ENCODE measurements at places on chromosomes 3 and 15.
A peak's percentile ranks its signal among the peaks of the same experiment; 100 is the strongest.

DNA sequence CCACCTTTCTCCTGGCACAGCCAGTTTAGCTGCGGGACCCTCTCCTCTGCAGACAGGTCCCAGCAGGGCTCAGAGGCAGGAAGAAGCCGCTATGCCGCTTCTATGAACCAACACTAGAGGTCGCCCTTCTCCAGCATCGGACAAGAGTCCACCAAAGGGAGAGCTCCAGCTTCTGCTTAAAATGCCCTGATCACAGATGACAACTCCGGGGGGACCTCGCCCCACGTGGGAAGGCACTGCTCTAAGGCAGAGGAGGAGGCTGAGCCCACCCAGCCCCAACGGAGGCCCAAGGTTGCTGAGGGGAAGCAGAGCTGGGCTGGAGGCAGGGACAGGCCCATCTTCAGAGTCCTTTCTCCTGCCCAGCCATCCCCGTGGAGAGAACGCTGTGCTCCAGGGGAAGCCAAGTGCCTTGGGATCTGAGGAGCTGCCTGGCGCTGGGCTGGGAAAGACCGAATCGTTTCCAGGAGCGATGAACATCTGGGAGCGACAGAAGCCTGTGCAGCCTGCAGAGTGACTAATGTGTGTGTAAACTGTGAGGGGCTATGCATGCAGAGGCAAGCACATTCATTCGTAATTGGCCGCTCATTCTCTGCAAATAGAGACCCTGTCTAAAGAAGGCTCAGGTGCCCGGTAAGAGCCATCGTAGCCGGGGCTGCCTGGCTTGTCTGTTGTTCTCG is 43.5 kb upstream of the BDH1 start:
- DNase-seq = no peak

DNA sequence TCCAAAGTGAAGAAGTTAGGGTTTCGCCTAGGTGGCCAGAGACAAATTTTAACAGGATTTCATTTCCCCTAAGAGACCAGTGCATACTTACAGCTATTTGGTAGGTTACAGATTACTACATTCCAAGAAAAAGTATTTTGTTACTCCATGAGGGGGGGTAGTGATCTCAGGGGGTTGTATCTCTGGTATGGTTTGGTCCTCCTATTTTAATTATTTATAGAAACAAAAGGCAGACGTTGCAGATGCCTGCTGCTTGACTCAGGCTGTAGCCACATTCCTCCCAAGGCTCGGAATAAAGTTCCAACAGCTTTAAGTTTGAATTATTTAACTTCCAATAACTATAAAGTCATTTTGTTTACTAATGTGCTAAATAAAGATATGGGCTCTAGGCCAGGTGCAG is 1.3 kb upstream of the TRIM59 start:
- DNase-seq = no peak

GRCh38 chr3:56467801-56468183 is 475 bp downstream of the ERC2 start:
- no peak for DNase-seq

DNA sequence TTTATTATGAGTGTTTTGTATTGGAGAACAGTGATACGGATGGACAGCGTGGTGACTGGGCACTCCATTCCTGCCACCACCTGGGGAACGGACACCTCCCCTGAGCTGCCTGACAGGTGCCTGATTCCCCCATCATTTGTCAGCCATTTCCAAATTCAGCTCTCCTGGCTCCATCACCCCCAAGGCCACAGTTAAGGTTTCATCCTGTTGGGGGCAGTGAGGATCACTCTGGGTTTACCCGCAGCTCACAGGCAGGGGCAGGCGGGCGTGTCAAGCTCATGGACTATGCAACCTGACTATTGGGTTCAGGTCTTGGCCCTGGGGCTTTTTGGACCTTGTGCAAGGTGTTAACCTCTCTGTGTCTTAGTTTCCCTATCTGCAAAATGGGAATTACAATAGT is 76.3 kb downstream of the RAB11A start:
- DNase-seq = no peak

- no peak for DNase-seq
Observed at GRCh38 chr15:70401709-70402108, 304.0 kb upstream of the TLE3 start.

DNA sequence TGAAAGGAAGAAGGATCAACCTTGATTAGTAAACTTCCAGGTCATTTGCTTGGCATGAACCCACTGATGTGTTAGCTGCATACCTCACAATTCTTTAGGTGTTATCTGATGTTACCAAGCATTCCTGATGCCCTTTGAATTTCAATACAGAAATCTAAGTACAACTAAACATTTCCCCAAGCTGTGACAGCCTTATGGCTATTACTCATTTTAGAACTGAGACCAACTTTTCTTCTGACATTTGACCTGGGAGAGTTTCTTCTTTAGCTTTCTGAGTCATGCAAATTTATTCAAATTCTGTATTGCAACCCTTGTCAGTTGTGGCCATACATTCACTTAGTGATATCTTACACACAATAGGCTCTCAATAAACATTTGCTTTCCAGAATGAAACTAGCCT is 124.3 kb downstream of the TIGIT start:
- DNase-seq = no peak

DNA sequence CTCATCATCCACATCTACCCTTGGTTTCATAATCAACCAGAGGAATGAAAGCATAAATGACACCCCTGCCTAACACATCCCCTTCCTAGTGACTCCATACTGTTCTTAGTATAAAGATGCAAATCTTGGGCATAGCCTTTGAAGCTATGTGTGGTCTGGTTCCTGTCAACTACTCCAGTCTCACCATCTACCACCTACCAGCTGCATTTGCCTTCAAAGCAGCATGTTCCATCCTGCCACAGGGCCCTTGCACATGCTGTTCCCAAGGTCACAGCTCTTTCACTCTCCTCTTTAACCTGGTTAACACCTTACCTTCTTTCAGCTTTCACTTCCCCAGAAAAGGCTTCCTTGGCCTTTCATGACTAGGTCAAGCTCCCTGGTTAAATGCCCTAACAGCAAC is 62.3 kb upstream of the ARHGEF3 start:
- DNase-seq = no peak

GRCh38 chr3:41169023-41169422 is 30.3 kb upstream of the CTNNB1 start:
- no peak for DNase-seq

DNA sequence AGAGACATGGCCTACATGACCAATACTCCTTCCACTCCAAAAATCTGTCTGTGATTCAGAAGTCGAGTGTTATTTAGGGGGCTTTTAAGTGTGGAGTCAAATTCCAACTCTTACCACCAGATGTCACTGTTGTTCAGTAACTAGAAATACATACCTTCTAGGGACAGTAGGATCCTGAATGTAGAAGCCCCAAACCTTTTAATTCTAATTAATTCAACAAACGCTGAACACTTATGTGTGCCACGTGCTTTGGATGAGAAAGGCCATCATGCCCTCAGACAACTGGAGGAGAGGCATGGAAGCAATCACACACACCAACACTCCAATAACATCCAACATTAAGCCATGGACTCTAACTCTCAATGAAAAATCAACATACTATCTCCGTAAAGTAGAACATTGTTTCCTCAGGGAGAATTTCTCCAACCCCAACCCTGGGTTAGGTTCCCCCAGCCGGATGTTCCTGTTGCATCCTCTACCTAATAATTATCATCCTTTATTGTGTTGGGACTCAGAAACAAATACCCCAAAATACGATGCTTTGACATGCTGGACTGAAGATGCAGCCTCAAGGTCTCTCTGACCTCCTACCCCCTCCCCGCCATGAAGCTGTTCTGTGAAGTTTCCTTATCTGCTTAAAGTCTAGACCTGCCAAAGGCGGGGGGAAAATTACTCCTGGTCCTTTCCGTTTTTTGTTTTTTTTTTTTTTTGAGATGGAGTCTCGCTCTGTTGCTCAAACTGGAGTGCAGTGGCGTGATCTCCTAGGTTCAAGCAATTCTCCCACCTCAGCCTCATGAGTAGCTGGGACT is 8.0 kb upstream of the CCDC13 start:
- peak; percentile 61 for DNase-seq

DNA sequence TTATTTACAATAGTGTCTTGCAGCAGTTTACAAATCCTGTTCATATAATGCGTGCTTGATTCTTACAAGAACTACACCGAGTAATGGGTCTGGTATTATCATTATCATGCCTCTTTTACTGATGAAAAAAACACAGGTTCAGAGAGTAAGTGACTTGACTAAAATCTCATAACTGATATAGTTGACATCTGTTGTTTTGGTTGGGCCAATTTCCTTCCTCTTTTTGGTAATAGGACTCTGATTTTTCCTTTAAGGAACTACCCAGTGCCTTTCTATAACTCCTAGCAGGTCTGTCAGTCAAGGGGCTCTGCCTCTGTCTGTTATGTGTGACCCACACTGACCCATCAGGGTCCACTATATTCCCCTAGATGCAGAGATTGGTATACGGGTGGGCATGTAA is 14.6 kb upstream of the BLOC1S6 start:
- DNase-seq = no peak

DNA sequence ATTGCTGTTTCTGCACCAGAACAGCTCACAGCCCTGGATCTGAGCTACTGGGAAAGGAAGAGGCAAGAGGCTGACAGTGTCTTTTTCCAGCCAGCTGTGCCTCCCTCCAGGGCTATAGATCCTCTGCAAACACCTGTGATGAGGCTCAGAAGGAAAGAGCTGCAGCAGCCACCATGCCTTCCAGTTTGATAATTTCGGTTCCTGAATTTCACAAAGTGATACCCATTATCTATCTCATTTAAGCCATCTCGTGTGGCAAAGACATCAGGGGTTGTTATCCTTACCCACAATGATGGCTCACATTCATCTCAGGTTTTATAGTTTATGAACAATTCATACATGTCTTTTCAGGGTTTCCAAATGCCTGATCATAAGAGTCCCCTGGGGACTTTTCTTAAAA is 1.8 kb upstream of the LARP6 start:
- no peak for DNase-seq

- no peak for DNase-seq
Observed at GRCh38 chr3:64450396-64450956, 225.2 kb upstream of the PRICKLE2 start.

- DNase-seq = no peak
Observed at GRCh38 chr15:70875001-70875782, 17.0 kb downstream of the THAP10 start.

DNA sequence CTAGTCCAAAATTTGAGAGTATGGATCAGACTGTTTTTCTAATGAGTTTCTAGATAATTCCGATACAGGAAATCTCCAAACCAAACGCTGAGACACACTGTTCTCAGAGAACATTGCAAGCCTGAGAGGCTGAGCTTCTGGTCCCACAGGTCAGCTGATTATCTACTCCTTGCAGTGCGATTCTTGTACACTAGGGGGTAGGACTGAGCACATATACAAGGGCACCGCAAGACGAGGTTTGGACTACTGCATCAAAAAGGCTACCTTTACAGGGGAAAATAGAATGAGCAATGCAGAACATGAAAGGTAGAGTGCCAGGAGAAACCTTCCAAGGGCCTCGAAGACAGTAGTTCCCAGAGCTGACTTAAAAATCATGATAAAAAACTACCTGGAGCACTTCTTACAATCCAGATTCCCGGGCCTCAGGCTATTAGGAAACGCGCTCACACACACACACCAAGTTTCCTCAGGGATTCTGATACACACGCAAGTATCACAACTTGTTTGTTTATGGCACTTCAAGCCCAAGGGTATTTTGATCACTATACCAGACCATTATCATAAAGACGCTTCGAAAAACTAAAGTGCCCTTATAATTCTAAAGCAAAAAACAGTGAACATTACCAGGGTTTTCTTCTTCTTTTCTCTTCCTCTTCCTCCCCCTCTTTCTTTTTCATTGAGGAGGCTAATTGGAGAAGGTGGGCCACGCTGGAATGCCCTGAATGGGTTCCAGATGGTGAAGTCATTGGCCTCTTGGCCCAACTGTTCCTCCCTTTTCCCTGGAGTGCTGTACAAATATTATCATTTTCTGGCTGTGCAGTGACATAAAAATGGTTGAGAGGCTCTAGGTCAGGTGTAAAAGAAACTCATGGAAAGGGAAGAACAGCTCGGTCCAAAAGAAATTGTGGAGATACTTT is 61.8 kb downstream of the SLC12A8 start:
- peak; percentile 59 for DNase-seq

DNA sequence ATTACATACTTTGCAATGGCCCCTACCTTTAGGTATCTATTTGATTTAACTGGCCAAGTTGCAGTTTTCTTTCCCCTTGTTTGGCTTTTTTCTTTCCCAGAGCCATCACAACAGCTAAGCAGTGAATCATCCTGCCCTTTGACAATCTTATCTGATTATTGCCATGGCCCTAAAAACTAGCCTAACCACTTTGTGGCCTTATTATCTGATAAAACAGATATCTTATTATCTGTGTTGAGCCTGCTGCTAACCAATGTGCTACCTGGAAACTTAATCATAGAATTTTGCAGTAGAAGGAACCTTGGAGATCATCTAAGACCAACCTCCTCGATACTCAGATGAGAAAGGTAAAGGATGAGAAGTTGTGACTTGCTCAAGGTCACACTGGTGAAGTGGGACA is 37.1 kb downstream of the EIF4E3 start:
- no peak for DNase-seq

- peak; percentile 58 for DNase-seq
Observed at GRCh38 chr15:81023483-81024264, 23.0 kb downstream of the TLNRD1 start.

DNA sequence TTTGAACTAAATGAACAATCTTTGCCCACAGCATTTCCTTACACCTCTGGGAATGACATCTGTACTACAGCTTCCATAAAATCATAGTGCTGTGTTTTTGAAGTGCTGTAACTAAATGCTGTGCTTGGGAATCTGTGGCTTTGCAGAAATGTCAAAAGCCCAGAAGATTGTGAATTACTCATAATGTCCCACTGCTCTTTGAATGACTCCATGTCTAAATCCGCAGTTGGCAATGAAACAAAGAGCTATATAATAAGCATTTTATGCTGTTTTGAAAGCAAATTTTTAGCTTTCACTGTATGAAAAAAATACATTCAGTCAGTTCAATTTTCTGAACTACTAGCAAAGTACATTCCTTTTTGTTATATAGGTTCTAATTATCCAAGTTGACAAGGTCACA is 88.6 kb upstream of the ADAMTS17 start:
- DNase-seq = no peak

GRCh38 chr15:80081390-80081789 is 21.9 kb downstream of the ZFAND6 start:
- peak; percentile 28 for DNase-seq

DNA sequence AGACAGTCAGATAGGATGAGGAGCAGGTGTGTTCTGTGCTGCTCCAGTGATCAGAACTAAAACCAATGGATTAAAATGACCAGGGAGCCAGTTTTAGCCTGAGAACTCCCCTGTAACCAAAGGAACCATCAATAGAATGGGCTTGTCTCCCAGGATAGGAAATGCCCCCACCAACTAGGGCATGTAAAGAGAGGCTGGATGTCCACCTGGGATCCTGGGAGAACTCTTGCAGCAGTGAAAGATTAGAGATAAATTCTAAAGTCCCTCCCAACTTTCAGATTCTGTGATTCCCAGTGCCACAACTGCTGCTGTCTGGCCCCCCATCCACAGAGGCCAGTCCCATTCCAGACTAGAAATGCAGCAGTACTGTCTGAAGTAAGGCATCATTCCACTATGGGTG is 33.8 kb downstream of the HDC start:
- no peak for DNase-seq

GRCh38 chr15:64915518-64916227 is 4.0 kb downstream of the ANKDD1A start:
- no peak for DNase-seq

GRCh38 chr3:179544981-179545645 is 17.6 kb upstream of the ACTL6A start:
- no peak for DNase-seq

GRCh38 chr15:27454281-27455075 is 483.5 kb downstream of the GABRG3 start:
- DNase-seq = no peak
